ENCODE measurements at places on chromosomes 2 and 18.
A peak's percentile ranks its signal among the peaks of the same experiment; 100 is the strongest.

DNA sequence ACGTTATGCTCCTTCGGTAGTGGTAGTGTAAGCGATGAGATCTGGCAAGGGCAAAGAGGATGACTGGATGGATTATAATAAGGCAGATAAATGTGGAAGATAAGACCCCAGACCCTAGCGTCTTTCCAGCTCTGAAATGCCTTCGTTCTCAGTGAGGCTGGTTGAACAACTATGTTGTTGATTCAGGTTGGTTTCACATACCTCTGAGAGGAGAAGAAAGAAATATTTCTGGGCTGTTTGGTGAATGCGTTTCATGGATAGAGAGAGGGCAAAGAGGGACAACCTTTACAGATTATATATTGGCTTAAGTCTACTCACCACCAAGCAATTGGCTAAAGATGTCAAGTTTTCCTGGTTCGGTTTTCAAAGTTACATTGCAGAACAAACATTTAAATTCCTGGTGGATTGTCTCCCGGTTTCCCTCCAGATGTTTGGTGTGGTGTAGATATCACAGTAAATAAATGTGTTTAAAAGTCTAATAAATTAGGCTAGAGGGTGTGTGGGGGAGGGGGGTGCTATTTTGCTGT lies 190.1 kb upstream of the GLI2 start:
- no peak for DNase-seq

GRCh38 chr2:38386377-38386776 lies 9.3 kb upstream of the ATL2 start:
- no peak for DNase-seq

GRCh38 chr2:29115797-29116781 lies 874 bp downstream of the CLIP4 start:
- DNase-seq = peak; percentile 12

DNA sequence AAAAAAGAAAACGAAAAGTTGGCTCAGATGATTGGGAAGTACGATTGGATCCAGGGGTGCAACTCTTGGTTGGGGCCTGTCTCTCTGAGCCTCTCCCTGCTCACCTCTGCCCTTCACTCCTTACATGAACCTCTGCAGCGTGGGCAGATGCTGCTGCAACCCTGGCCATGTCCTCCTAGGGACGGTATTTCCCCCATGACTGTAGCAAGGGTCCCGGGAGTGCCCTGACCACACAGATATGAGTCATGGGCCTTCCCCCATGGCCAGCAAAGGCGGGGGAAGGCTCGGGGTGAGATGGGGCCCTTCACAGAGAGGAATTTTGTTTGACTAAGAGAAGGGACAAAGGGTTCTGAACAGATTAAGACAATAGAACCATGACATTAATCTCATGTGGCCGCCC lies 129.0 kb downstream of the NCK2 start:
- no peak for DNase-seq

- no peak for DNase-seq
These were observed 116.7 kb downstream of the DSC3 start for GRCh38 chr18:30925795-30926194.
